CD4-positive, alpha-beta T cell treated with Interleukin-1 beta for 1 hour (primary cell): ENCODE measurements at places on chromosomes 16 and 17.

GRCh38 chr16:21652453-21652852 is at the start of gene IGSF6:
Gene IGSF6 (minus strand): TSS chr16:21652608. CDS start chr16:21652598, 10 bp downstream.
- DNase-seq: peak; percentile 19

DNA sequence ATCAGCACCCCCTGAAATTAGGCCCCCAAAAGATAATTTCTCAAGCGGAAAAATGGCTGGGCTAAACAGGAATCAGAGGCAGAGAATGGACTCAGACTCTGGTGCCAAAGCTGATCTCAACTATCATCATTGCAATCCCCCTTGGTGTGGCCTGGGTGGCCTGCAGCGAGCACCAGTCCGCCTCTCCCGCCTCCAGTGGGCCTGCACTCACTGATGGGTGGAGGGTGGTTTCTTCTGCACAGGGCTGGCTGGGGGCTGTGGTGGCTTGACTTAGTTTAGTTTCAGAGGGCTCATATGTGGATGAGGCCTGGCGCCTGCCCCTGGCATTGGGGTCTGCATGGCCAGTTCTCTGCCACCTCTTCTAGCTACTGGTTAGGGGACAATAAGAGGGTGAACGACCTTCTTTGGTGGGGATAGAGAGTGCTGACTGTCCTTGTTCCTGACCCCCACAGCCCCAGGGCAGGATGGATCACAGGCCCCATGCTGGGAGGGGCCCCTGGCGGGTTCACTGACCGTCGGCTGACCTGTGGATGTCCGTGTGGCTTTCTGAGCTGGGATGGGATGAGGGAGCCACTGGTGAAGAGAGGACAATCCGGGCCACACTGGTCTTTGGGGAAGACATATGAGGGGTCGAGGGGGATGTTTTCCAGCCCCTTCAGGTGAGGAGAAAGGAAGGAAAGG is 62.7 kb downstream of the SNX20 start:
- no peak for DNase-seq

DNA sequence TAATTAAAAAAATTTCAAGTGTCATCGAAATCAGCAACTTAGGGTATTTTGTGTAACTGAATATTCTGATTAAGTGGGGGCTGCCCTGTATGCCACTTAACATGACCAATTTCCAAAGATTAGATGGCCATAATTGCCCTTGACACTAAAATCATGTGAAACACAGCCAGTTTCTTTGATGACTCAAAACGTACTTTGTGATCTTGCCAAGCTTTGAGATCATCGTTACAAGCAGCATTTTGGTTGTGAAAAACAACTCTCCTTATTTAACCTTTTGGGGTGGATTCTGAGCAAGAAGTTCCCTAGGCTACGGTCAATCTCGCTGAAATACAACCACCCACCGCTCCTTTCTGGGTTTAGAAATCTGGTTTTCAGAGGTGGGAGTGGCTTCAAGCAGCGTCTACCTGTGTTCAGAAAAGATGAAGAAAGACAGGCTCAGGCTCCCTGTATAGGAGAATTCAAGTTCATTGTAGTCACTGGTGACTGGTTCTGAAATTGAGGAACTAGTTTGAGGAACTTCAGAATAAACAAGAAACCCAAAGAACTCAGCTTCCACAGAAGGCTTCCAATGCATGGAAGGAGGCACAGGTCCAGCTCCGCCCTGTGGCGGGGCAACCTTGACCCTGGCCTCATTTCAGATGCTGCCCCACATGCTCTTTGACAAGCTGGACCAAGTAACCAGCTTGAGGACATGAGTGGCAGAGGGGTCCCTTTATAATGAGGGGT is 9.4 kb downstream of the MAP3K14 start:
- DNase-seq: no peak

- no peak for DNase-seq
These were observed 24.9 kb downstream of the CMTR2 start for GRCh38 chr16:71264299-71264698.

GRCh38 chr17:82957469-82957795 is 117.6 kb upstream of the ZNF750 start:
- DNase-seq: no peak
